Activated naive CD4-positive, alpha-beta T cell treated with Interleukin-2 at 50 U/mL for 16 hours (primary cell): ENCODE measurements at places on chromosomes 3 and 15.

DNA sequence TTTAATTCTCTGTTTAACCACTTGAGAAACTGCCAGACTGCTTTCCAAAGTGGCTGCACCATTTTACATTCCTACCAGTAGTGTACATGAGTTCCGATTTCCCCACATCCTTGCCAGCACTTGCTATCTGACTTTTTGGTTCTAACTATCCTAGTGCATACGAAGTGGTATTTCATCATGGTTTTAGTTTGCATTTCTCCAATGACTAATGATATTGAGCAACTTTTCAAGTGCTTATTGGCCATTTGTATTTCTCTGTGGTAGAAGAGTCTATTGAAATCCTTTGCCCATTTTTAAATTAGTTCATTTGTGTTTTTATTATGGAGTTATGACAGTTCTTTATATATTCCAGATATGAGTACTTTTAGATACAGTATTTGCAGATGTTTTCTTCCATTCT, 247.8 kb downstream of the GABRB3 start:
- no peak for DNase-seq

DNA sequence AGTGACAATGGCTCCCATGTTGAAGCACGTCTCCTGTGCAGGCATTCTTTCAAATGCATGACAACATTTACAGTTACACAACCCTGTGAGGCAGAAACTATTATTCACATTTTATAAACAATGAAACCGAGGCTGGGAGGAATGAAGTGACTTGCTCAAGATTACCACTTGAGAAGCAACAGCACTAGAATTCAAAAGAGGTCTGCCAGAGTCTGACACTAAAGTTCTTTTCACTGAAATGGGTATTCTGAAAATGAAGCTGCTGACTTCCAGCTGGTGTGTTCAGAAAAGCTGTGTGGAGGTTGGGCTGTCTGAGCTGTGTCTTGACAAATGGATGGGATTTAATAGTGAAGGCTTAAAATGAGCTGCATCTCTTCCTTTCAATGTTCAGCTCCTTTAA, 104.4 kb downstream of the THSD4 start:
- DNase-seq: no peak

- no peak for DNase-seq
Observed at GRCh38 chr3:94431876-94432570, 369.2 kb downstream of the NSUN3 start.

DNA sequence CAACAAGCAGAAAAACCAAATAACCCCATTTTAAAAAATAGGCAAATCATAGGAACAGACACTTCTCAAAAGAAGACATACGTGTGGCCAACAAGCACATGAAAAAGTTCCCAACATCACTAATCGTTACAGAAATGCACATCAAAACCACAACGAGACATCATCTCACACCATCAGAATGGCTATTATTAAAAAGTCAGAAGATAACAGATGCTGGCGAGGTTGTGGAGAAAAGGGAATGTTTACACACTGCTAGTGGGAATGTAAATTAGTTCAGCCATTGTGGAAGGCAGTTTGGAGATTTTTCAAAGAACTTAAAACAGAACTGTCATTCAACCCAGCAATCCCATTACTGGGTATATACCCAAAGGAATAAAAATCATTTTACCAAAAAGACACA, 60.7 kb downstream of the ABI3BP start:
- no peak for DNase-seq

DNA sequence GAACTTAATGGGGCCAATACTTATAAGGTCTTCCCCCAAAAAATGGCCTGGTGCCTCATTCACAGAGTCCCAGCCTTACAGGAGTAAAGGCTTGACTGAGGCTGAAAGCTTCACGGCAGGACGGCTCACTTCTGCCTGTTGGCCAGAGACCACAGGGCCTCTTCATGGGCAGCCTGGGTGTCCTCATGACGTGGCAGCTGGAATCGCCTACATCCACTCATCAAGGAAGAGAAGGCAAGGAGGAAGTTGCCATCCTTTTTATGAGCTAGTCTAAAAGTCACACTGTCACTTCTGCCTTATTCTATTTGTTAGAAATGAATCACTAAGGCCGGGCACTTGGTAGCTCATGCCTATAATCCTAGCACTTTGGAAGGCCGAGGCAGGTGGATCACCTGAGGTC, 89.3 kb upstream of the DGKG start:
- DNase-seq: no peak

DNA sequence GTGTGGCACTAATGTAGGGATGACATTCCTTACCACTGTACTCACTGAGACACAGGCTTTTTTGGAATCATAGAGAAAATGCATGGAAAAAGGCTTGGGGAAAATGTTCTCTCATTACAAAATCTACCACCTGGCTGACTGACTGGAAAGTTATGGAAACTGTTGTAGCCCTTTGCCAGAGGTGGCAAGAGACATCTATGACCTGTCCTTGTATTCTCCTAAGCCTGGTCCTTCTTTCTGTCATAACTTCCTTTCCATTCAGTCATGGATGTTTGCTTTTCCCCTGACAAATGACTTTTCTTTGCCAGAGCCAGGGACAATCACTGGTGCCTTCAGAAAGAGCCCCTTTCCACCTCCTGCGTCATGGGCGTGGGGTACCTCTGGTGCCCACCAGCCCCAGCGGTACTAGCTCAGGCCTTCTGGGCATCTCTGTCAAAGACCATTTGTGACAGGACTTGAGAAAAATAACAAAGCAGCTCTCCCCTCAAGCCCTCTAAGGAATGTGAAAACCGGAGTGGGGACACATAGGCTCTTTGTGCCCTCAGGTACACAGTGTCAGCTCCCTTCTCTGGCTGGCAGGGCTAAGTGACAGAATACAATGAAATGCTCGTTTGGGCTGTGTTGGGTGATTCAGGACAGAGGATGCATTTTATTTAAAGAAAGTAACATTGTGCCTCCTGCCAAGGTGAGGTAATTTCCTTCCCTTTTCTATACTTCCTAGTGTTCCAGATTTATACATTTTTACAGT, 381.1 kb upstream of the RASGRP1 start:
- DNase-seq: no peak

GRCh38 chr15:99201408-99202175, 47.8 kb downstream of the TTC23 start:
- no peak for DNase-seq

DNA sequence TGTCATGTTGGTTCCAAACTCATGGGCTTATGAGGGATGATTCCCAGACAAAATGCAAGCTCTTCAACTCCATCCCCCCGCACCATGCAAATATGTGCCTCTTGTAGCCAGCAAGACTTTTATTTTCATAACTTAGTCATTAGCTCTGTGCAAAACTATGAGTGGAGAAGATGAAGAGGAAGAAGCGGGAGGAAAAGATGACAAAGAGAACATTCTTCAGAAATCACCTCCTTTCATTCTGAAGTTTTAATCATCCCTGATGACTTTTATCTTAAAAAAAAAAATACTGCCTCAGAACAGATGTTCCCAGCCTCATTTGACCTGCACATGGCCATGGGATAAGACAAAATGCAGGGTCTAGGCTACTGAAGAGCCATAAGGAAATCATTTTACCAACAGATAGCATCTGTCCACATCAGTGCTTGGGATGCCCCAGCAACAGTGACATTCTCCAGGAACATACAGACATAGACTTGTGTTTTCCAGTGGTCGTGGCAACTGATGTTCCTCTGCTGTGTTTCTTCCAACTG, 145.5 kb downstream of the WNT5A start:
- no peak for DNase-seq

DNA sequence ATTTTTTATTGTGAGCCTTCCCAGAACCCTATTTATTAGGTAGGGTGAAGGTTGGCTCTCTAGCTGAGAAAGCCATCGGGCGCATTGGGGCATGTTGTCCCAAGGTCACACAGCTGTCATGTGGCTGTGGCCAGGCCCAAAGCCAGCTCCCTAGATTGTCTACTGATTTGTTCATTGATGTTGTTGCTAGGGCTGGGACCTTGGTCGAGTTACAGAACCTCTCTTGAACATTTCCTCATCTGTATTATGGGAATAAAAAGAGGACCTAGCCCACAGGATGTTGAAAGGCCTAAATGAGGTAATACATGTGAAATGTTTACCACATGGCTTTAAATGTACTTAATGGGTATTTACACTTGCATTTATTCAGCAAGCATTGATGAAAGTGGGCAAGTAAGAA, 252.5 kb downstream of the SUCLG2 start:
- DNase-seq: no peak

GRCh38 chr15:74225928-74226327, 10.2 kb upstream of the CCDC33 start:
- no peak for DNase-seq

GRCh38 chr3:156837115-156837514, 11.0 kb downstream of the LEKR1 start:
- DNase-seq: no peak

DNA sequence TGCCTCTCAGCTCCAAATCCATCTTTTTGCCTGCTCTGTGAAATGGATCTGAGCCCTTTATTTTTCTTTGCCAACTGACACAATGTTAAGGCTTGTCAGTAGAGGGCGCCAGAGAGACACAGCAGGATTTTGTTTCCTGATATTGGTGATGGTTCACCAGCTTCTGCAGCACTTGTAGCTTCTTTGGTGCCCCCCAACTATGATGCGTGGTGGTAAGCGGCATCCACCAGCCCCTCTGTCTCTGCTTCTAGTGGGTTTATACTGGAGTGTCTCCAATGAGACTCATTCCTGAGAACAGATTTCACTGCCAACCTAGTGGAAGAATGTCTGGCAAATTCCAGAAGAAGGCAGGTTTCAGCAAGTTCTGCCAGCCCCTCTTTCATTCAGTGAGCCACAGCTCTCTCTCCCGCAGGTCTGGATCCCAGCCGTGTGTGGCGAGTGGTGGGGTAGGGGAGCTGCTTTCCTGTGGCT, 471.9 kb upstream of the FRG2C start:
- DNase-seq: peak; percentile 41

DNA sequence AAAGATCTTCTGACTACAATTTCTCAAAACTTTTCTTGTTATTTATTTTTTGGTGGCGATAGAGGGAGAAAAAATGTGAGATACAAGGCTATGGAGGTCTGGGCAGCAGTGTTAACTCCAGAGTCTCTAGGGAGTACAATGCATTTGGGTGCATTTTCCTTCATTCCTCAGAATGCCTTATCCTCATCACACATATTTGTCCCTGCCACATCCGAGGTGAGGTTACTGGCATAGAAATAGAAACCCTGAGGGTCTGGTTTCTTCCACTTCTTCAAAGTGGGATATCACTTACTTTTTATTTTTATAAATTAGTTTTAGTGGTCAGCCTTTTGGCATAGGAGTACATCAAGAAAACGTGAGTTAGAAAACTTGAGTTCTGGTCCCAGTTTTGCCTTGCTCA, 150.4 kb downstream of the TIGIT start:
- no peak for DNase-seq
